ENCODE measurements at places on chromosomes 3 and 15.

DNA sequence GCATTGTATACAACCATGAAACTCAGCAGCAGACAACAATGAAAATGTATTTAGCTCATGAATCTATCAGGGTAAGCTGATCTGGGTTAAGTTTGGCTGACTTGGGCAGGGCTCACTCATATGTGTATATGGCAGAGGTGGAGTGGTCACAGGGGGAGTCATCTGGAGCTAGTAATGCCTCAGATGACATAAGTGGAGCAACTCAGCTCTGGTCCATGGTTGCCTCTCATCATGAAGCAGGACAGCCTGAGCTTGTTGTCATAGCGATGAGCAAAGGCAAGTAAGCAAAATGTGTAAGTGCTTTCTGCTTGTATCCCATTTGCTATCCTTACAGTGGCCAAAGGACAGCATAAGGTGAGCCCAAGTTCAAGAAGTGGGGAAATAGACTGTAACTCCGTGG lies 64.5 kb downstream of the ALCAM start:
- no peak for DNase-seq

- DNase-seq: no peak
Measured at GRCh38 chr3:11596387-11596786, 47.3 kb downstream of the VGLL4 start.

GRCh38 chr3:132972333-132972732 lies 65.9 kb upstream of the TMEM108 start:
- no peak for DNase-seq

DNA sequence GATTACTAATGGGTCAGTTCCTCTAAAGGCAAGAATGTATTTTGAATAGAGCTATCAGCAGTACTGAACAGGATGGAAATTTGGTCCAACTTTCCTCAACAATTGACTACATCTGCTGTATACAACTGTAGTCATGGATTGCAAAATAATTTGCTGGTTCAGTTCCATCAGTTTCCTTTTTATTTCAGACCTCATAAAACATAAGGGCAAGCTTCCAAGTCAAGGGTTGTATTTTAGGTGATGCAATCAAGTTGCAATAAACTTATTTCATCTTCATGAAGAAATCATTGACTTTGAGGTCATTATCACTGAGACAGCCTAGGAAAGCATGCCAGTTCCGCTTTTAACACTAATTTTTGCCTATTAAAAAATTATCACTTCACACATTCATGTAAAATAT lies 90.4 kb upstream of the TSEN2 start:
- DNase-seq: no peak

DNA sequence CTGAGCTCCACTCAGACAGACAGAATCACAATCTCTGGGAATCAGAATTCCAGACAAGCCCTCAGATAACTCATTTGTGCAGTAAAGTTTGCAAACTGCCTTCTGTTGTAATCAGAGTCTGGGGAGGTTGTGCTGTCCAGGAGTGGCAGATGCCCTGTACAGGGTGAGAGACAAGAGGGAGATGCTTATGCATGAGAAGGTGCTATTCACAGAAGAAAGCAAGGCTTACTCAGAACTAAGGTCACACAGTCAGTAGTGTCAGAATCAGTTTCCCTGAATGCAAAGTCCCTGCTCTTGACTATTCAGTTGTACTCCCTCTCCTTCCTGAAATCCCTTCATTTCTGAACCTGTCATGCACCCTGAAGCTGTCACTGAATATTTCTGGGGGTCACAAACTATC lies 43.7 kb downstream of the SRPRB start:
- no peak for DNase-seq

GRCh38 chr3:17035033-17035432 lies 150.3 kb downstream of the PLCL2 start:
- no peak for DNase-seq

- DNase-seq: no peak
Measured at GRCh38 chr3:52469001-52469400, 13.6 kb downstream of the NISCH start.

GRCh38 chr3:24522146-24522579 lies 27.5 kb upstream of the THRB start:
- DNase-seq: no peak

- peak; percentile 63 for DNase-seq
Measured at GRCh38 chr3:114152519-114153151, 26.2 kb downstream of the DRD3 start.

DNA sequence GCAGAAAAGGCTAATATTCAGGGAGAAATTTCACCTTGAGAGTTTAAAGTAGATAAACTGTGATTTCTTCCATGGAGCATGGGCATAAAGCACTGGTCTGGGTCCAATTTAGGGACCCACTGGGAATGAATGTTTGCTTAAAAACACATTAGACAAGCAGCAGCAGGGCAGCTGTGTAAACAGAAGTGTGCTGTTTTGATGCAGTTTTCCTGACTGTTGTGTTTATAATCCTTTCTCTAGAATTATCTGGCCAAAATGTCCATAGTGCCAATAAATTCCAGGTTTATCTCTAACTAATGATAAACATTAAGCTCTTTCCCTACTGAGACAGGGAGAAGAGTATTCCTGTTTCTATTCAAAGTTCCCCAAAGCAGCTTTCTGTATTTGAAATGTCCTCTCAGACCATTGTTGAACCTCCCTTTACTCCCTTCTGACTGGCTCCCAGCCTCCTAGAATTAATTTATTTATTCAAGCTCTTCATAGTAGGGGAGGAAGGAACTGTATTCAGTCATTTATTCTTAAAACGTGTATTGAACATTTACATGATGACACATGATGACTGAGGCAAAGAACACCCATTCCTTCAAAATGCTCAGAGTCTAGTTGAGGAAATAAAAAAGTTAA lies 7.0 kb upstream of the TM4SF18 start:
- DNase-seq: peak; percentile 97

- no peak for DNase-seq
Measured at GRCh38 chr3:16824081-16824696, 60.6 kb upstream of the PLCL2 start.

- no peak for DNase-seq
Measured at GRCh38 chr15:97504031-97504792, 456.3 kb upstream of the ARRDC4 start.

- DNase-seq: no peak
Measured at GRCh38 chr3:120524171-120524923, 71.8 kb upstream of the NDUFB4 start.

DNA sequence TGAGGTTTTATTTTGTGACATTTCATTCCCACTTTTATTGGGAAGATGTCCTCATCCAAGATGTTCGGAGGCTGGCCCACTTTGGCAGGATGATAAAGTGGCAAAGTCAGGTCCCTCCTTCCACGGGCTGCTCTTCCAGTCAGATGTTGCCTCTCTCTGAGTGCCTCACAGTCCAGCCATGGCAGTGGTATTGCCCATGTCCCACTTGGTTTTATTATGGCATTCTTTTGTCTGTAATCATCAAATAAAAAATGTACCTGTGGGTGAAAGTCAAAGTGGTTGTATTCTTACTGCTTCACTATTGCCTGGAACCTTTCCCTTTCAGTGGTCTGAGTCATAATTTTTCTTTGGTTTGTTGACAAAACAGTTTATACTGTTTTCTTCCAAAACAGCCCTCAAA lies 20.2 kb downstream of the ARNT2 start:
- no peak for DNase-seq

DNA sequence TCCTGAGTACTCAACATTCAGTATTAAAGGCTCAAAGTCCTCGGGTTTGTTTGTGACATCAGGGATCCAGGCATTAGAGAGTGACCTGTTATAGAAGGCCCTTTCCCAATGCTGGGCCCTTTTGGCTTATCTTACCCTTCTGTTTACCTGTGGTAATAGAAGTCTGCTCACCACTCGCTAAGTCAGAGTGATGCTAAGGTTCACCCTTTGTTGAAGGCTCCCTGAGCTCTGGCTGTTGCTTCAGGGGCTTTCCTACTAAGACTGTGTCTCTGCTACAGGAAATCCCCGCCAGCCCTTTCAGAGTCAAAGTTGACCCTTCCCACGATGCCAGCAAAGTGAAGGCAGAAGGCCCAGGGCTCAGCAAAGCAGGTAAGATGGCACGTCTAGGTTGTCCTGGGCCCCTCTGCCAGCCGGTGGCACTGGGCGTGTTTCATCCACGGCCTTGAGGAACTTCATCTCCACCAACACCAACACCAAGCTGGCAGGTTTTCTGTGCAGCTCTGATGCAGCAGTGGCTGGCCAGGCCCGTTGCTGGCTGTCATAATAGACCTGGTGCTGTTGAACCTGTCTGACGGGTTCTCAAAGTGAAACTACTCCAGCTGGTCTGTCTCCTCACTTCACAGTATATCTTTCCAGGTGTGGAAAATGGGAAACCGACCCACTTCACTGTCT lies 99.1 kb downstream of the DNASE1L3 start:
- no peak for DNase-seq

DNA sequence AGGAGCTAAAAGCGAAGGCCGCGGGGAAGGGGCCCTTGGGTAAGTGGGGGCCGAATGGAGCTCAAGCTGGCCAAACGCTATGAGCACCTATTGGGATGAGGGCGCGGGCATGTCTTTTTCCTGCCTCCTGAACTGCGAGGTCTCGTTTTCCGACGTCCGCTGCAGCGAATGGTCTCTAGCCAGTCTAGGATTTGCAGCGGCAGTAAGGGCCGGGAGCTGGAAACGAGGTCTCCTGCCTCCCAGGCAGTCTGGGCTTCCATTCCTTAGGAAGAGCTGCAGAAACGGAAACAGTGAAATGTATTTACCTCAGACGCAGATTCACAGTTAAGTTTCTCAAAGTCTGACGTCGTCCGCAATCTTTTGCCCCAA lies 517 bp downstream of the TMA7 start:
- DNase-seq: no peak

GRCh38 chr3:119981386-119981785 lies 112.9 kb downstream of the GSK3B start:
- DNase-seq: no peak

DNA sequence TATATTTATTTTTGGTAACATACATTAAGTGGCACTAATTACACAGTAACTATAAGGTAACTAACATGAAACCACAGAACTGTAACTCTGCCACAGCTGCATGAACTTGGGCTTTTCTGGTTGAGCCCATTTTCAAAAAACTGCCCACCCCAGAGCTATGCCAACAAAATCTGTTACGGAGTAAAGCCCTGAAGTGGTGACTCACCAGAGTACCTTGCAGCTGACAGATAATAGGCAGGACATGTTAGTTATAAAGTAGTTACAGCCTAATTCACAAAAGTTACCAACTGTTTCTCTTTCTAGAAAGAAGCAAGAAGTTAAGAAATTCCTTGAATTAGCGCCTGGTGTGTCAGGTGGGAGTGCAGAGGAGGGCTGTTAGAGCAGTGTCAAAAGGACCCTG lies 1.5 kb upstream of the GPX1 start:
- no peak for DNase-seq

DNA sequence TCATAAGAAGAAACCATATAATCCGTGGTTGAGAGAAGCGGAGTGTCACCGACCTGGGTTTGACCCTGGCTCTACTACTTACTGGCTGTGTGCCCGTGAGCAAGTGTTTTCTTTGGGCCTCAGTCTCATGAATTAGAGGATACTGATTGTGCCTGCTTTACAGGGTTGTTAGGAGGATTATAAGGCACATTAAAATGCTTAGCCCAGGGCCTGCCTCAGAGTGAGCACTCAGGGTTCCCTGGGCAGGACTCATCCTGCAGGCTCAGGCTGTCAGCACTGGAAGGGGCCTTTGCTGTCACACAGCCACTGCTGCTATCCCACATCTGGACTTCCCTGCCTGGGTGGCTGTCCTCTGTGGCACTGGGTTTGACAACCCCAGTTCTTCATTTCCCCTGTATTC lies 4.7 kb downstream of the PLA2G4F start:
- no peak for DNase-seq

- no peak for DNase-seq
Measured at GRCh38 chr3:103601666-103602065, 1166.9 kb downstream of the ZPLD1 start.

DNA sequence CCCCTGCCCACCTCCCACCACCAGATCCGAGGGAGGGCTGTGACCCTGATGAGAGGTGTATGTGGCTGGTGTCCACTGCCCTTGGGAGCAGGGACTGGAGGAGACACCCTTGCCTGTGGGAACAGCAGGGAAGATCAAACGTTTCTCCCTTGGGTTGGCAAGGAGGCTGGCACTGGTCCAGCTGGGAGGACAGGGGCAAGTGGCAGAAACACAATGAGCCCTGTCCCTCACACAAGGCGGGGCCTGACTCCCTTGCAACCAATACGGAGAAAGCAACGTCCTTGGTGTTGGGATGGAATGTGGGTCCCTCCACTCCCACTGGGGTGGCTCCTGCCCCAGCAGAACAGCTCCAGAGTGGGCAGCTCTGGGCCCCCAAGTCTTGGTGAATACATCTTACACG lies 5.2 kb downstream of the HYAL2 start:
- DNase-seq: no peak

DNA sequence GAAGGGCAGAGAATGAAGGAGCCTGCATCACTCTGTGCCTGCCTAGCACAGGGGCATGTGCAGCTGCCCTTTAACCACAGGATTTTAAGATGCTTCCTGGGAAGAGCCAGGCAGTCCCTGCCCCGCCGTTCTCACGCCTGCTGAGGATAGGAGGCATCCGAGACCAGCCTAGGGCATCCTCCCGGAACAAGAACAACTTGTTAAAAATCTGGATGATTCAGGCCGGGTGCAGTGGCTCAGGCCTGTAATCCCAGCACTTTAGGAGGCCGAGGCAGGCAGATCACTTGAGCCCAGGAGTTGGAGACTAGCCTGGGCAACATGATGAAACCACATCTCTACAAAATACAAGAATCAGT lies 15.2 kb downstream of the NRROS start:
- DNase-seq: no peak
